ENCODE measurements at places on chromosomes 3 and 15.
A peak's percentile ranks its signal among the peaks of the same experiment; 100 is the strongest.

DNA sequence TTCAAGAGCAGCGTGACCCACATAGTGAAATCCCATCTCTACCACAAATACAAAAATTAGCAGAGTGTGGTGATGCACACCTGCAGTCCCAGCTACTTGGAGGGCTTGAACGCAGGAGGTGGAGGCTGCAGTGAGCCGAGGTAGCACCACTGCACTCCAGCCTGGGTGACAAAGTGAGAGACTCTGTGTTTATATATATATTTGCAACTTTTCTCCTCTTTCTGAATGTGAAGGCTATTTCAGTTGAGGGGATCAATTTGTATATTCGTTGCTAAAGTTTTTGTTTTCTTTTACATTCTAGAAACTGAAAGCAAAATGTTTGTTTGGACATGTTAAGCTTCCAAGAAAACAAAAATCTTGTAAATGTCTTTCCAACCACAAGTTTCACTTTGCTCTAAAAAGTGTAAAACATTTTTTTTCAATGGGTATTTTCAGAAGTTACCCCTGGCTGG, 29.8 kb upstream of the FAM98B start:
- no peak overlapping the region for H3K27ac ChIP-seq
- no peak for DNase-seq
- peaks cover 16% of the 10 kb centered on the region for H3K4me1 ChIP-seq
- H3K36me3 ChIP-seq = peaks cover 3% of the 10 kb centered on the region

DNA sequence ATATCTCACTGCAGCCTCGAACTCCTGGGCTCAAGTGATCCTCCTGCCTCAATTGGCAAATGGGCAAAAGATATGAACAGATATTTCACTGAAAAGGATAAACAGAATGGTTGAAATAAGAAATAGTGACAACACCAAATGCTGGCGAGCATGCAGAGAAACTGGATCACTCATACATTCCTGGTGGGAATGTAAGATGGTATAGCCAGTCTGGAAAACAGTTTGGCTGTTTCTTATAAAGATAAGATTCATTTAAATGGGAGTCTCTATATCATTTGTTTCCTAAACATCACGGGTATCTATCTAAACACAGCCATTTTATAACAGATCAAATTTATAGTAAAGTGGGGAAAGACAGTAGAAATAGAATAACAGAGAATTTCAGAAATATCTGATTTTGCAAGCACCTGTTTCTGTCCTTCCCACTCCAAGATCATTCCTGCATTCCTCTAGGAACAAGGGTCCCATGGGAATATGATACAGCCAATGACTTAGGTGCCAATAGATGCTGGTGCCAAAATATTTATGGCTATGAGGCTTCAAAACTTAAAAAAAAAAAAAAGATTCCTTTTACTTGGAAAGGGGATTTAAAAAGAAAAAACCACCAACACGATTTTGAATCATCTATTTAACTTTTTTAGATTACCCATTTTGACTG, 9.9 kb upstream of the TFDP2 start:
- H3K27ac ChIP-seq = no peak overlapping the region
- DNase-seq = no peak
- H3K4me3 ChIP-seq = no peak overlapping the region
- H3K4me1 ChIP-seq = no peaks in the 10 kb centered on the region

GRCh38 chr15:63060699-63061098, 18.2 kb downstream of the TPM1 start:
- no peak overlapping the region for H3K4me3 ChIP-seq
- peaks cover 4% of the 10 kb centered on the region for H3K4me1 ChIP-seq

GRCh38 chr3:129182390-129183185, 1.1 kb downstream of the CNBP start:
- DNase-seq = peak; percentile 63
- H3K27me3 ChIP-seq = no peaks in the 10 kb centered on the region
- H3K36me3 ChIP-seq = peaks cover 45% of the 10 kb centered on the region
- peak overlapping the region; percentile 95 for H3K27ac ChIP-seq

DNA sequence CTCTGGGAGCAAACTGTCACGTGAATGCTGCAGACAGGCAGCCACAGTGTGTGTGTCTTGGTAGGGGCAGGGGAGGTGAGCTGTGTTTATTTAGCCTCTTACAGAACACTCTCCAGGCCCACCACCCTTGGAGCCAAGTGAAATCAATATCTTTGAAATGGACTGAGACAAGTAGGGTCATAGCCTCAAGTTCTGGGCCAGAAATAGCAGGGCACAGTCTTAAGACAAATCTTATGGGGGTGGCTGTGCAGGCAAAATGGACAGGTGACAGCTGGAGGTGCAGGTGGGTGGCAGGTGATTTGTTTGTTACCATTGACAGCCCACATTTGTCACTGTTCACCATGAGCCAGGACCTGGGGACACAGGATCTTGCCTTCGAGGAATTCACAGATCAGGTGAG, 93.6 kb upstream of the NMNAT3 start:
- no peak overlapping the region for H3K4me3 ChIP-seq
- no peaks in the 10 kb centered on the region for H3K4me1 ChIP-seq
- no peak overlapping the region for H3K27ac ChIP-seq
- DNase-seq = no peak
- H3K36me3 ChIP-seq = no peaks in the 10 kb centered on the region
- H3K27me3 ChIP-seq = no peaks in the 10 kb centered on the region

GRCh38 chr3:27632431-27633223, 89.5 kb downstream of the EOMES start:
- H3K27me3 ChIP-seq = no peaks in the 10 kb centered on the region
- H3K36me3 ChIP-seq = no peaks in the 10 kb centered on the region
- peak overlapping the region; percentile 86 for H3K4me3 ChIP-seq
- DNase-seq = peak; percentile 66
- peak overlapping the region; percentile 92 for H3K27ac ChIP-seq

- no peaks in the 10 kb centered on the region for H3K4me1 ChIP-seq
- H3K4me3 ChIP-seq = no peak overlapping the region
- no peak for DNase-seq
- no peak overlapping the region for H3K27ac ChIP-seq
- no peaks in the 10 kb centered on the region for H3K36me3 ChIP-seq
Observed at GRCh38 chr15:27454281-27455075, 483.5 kb downstream of the GABRG3 start.

DNA sequence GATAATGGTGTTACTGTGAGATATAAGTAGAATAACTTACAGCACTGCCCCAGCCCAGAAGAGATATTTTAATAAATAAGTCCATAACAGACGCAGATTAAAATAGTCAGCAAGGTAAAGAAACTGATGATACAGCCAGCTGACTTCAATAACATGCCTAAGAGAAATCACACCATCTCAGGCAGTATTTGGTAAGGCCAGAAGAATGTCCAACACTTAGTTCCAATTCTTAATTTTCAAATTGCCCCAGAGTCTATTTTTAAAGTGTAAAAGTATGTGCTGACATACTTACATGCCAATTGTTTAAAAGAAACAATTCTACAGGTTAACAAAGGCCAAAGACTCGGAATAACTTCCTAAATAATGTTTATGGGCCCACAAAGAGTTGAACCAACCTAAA, 1.6 kb downstream of the GNB4 start:
- DNase-seq = no peak
- peaks cover 76% of the 10 kb centered on the region for H3K27me3 ChIP-seq
- peak overlapping the region; percentile 83 for H3K4me3 ChIP-seq
- H3K36me3 ChIP-seq = peaks cover 7% of the 10 kb centered on the region
- peak overlapping the region; percentile 35 for H3K27ac ChIP-seq
- H3K4me1 ChIP-seq = peaks cover 23% of the 10 kb centered on the region

DNA sequence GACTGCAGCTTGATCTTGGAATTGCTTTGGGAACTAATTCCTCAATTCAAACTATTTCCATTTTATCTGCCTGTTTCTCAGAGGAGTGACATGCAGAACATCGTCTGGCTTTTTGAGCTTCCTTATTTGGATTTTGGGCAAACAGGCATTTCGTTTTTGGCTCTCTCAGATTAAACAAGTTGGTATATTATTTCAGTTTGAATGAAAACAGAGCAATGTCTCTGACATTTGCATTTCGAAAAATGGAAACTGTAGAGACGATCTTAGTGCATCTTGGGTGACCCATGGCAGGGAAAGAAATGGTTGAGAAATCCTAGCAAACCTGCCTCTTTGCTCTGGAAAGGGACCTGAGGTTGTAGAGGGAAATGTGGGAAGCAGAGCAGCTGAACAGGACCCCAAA, 33.0 kb upstream of the SNRK start:
- no peaks in the 10 kb centered on the region for H3K27me3 ChIP-seq
- no peak overlapping the region for H3K27ac ChIP-seq
- H3K4me3 ChIP-seq = no peak overlapping the region
- no peak for DNase-seq
- H3K4me1 ChIP-seq = peaks cover 8% of the 10 kb centered on the region

Data from activated CD8-positive, alpha-beta memory T cell treated with anti-CD3 and anti-CD28 coated beads, Interleukin-2, amount 10 ng/mL, durations not matched to agents 7 days and 5 days (primary cell).